Ecto neural progenitor cell (in vitro differentiated cells): ENCODE measurements at places on chromosomes 2 and 18.
A peak's percentile ranks its signal among the peaks of the same experiment; 100 is the strongest.

DNA sequence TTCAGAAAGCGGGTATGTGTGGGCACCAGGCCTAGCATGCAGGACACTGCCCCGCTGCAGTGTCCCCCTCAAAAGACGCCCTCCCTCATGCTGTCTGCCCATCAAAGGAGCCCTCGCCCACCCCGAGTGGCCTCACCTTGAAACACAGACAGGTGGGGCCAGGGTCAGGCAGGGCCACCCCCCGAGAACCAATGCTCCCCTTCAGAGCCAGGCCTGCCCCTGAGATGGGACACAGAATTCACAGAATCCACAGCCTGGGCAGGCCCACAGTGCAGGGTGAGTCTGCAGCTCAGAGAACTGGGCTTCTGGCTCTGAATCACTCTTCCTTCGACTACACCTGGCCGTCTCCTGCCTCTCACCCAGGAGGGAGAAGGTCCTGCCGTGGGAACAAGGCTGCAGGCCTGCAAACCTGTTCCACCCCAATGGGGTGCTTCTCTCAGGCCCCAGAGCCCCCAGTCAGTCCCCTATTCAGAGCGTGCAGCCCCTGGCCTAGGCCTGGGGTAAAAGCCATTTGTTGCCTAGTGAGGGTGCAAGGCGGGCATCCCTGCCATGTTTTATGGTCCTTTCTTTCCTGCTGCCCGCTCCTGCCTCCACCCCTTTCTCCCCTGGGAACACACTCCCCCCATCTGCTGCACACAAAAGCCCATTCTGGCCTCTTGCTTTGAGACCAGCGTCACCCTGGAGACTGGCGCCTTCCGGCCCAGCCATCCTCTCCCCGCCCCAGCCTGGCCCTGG is 11.3 kb upstream of the ARHGEF4 start:
- peak; percentile 46 for DNase-seq

- DNase-seq = no peak
Measured at GRCh38 chr18:23718731-23719130, 29.5 kb downstream of the LAMA3 start.

GRCh38 chr2:47654790-47655562 is 128.0 kb upstream of the MSH6 start:
- DNase-seq = no peak

DNA sequence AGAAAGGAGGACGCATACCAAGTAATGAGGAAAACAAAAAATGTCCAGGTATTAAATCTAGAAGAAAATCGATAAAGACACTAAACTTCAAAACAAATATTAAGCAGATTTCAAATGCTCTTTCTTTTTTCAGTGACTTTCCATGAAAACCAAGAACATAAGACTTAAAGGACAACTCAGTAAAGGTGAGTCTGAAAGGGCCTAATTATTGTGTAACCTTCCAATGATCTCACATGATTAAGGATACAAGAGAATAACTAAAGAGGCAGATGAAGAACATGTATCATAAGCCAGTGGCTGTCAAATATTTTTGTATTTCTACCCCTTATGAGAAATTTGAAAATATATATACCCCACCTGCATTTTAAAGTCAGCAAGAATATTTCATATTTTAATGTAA is 30.7 kb downstream of the MBD2 start:
- DNase-seq = no peak

GRCh38 chr2:201233812-201234662 is 26.3 kb upstream of the CASP8 start:
- no peak for DNase-seq

DNA sequence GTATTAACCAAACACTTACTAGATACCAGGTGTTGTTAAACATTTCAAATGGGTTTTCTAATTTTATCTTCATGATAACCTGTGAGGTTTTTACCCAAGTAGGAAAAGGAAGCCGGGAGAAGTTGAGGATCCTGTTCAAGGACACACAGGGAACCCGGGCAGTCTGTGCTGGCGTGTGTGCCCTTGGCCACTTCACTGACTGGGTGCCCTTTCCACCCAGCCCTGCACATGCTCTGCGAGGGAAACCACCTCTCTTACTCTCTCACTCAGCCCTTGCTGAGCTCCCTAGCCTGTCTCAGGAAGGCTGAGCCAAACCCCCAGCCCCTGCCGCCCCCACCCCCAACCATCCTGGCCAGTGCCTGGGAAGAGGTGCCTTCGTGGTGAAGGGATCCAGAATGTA is 51.8 kb downstream of the TEX44 start:
- no peak for DNase-seq

GRCh38 chr18:38796762-38797161 is 1231.2 kb upstream of the CELF4 start:
- no peak for DNase-seq

- no peak for DNase-seq
Measured at GRCh38 chr2:127044977-127045661, 61.8 kb downstream of the BIN1 start.
